T-helper 9 cell (primary cell): ENCODE measurements at places on chromosomes 6 and 20.

DNA sequence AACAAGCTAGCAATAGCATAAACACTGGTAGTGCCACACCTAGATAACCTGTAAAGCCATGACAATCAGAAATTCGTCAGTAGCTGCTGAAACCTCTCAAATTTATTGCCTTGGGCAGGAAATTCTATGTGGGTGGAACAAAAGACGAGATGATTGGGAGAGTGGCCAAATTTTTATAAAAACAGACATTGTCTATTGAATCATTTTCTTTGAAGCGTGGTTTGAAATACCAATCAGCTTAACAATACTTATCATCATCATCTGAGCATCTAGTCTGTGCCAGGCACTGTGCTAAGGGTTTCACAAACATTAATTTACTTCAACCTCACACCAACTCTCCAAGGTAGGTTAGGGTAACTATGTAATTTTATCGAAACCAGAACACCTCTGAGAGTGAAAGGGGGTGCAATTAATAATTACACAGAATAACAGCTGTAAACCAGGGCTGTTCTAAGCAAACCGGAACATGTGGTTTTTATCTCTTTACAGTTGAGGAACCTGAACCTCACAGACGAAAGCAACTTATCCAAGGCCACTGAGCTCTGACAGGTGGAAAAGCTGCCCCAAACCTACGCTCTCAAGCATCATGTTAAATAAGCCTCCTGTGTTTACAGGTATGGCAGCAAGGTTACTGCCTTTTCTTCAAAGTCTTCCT is 43.4 kb downstream of the NHSL1 start:
- no peak for DNase-seq

GRCh38 chr6:139126931-139127330 is 7.9 kb upstream of the HECA start:
- no peak for DNase-seq

DNA sequence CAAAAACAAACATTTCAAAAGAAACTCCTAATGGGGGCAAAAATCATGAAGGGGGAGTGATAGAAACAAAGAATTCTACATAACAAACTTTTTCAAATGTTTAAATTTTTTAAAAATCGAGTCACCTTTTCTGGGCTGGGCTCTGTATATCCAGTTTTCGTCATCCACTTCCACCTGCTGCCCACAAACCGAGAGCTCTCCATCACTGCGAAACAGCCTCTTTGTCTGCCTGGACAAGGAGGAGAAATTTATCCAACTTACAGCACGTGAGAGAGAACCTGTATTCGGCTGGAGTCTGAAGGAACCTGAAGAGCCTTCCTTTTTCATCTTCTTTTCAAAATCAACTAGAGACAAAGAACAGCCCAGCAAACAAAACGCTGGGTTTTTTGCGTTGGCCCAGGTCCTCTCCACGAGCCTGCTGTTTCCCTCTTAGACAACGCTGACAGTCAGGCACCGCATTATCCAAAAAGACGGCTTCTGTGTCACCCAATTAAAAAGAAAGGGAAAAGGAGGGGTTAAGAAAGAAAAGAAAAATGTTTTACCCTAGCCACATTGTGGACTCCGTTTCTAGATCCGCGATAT is 72.4 kb upstream of the NHSL1 start:
- DNase-seq = no peak

DNA sequence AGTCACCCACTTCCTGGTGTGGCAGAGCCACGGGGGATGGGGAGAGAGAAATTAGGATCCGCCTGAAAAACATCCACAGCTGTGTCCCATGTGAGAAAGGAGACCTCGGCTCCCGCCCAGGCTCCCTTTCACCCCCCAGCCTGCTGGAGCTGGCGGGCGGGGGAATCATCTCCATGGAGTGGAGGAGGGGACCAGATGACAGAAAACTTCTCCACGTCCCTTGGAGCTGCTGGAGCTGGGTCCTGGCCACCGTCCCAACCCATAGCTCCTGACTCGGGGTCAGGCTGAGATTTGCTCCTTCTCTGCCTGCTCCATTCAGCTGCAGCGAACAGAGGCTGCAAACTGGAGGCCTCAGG is 113.8 kb downstream of the CEBPB start:
- no peak for DNase-seq

DNA sequence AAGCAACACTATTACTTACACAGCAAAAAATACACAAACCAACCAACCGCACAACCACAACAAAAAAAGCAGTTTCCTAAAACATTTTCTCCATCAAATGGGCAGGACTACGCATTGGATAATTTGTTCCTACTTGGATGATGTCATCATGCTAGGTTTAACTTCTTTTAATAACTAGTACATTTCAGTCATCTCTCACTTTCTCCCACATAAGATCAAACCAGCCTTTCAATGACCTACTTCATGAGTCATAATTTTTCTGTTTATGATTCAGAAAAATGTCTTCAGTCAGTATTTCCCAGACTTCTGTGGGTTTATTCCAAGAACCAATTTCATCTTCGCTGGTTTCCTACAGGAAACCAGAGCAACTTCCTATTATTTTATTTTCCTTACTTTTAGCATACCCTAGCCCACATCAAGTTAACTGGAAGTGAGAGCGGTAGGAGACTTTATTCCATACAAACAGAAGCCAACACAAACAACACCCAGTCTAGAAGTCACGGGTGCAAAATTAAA is 134.2 kb downstream of the GMDS start:
- no peak for DNase-seq

- DNase-seq = no peak
These were observed 178.1 kb upstream of the PDE10A start for GRCh38 chr6:165841153-165841558.

DNA sequence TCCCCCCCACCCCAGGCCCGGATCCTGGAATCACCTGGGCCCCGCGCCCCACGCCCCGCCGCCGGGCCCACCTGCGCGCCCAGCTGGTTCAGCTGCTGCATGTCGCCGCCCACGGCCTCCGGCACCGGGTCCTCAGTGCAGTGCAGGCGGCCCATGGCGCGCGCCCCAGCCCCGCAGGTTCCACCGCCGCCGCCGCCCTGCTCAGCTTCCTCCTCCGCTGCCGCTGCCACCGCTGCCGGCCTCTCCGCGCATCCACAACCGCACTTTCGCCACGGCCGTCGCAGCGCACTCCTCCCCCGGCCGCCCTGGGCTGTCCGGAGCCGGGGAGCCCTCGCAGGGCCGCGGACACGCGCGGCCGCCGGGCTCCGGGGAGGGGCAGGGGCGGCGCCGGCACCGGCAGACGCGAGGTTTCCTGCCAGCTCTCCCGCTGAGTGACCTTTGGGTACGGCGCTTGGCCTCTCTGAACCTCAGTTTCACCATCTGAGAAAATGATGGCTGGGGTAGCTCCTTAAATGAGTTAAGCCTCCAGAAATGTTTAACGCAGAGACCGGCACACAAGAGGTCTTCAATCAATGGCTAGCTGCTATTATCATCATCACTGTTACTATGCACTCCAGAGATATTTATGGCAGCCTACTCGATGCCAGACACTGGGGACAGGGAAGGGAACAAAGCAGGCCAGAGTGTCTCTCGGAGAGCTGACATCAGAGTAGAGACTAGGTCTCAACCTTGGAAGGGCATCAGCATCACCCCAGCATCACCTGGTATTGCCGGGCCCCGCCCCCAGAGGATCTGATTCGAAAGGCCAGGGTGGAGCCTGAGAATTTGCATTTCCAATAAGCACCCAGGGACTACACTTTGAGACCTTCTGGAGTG is at the start of gene COMMD7:
TSS of gene COMMD7 (minus strand) at position 231 of the 876 bp plus-strand sequence. CDS start at position 155, 76 bp downstream.
- peak; percentile 44 for DNase-seq

DNA sequence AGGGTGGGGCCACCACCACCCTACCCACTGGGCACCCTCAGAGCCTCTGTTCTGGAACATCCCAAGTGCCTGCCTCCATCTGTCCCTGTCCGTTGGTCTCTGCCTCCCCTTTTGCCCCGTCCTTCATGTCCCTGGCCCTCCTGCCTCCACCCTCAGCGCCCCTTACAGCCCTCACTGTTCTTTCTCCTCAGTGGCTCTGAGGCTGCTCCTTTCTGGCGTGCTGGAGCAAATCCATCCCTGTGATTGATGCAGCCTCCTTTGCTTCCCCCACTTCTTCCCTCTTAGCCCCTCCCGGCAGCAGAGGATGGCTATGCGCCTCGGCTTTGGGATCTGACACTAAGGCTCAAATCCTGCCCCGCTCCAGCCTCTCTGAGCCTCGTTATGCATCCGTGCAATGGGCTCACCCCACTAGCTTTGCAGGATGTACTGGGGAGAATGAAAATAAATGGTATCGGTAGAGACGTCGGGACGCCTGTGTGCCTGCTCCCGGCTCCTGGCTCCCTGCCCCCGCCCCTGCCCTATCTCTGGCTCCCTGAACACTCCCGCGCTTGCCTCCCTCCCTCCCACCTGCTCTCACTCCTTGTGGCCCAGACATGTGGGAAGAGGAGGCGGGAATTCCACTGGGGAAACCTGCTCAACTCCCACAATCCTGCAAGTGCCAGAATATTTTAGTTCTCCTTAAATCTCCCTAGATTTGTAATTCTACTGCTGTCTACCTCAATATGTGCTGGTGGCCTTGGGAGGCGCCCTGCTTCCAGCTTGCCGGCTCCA is 13.1 kb downstream of the VSTM2L start:
- no peak for DNase-seq

GRCh38 chr6:146056506-146056905 is 27.6 kb downstream of the GRM1 start:
- no peak for DNase-seq

- DNase-seq = no peak
These were observed 168.2 kb downstream of the AKAP7 start for GRCh38 chr6:131303338-131303930.

DNA sequence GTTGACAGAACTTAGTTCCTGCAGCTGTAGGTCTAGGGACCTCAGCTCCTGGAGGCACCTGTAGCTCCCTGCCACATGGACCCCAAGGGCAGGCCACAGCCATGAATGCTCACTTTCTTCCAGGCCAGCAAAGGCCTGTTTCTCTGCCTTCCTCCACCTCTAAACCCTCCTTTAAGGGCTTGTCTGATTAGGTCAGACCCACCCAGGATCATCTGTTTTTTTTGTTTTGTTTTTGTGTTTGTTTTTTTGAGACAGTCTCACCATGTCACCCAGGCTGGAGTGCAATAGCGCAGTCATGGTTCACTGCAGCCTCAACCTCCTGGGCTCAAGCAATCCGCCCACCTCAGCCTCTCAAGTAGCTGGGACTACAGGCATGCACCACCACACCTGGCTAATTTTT is 11.5 kb upstream of the BCAS4 start:
- DNase-seq = no peak

DNA sequence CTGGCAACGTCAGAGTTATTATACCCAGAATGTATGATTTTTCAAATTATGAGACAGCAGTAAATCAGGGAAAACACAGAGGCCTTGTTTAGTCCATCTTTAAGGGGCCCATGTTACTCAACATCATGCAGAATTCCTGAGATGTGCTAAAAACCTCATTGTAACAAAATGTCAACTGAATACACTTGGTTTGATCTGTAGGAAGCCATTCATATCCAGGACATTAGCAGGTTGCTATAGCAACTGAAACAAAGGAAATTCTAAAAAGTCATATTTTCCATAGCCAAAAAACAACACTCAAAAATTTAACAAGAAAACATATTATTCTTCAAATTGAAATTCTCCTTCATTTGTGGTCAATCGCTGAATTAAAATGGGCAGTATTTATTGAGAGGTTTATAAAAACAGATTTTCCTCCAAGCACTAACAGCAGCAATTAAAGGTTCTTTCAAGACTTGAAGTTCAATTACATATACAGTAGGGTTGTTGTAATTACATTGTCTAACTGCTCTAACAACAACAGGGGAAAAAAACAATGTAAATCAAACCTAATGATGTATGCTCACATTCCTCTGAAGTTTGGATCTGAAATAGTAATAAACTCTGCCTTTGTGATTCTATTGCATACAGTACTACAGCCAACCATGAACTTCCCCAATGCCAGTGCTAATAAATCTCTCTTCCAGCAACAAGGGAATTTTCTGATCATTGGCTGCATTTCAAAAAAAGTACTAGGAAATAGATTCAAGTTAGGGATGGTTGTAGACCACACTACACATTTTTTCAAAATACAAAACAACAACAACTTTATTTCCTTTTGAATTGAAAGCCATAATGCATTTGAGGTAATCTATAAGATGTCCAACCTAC is 34.9 kb downstream of the COL12A1 start:
- DNase-seq = no peak

GRCh38 chr20:50759678-50760077 is 28.3 kb downstream of the PARD6B start:
- no peak for DNase-seq

DNA sequence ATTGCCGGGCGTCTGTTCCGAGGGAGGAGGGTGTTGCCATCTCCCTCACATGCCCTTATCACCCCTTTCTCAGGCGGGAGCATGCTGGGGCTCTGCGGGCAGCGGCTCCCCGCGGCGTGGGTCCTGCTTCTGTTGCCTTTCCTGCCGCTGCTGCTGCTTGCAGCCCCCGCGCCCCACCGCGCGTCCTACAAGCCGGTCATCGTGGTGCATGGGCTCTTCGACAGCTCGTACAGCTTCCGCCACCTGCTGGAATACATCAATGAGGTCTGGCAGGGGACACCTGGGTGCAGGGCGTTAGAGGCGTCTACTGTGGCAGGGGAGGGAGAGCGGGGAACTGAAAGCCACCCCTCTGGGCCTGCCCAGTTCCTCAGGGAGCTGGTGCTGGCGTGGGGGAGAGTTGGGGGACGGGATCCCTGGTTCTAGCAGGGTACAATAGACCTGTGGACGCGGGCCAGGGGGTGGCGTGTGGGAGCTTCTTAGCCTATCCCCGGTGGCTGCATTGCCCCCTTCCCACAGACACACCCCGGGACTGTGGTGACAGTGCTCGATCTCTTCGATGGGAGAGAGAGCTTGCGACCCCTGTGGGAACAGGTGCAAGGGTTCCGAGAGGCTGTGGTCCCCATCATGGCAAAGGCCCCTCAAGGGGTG is 697 bp downstream of the PPT2 start:
- DNase-seq = peak; percentile 46

DNA sequence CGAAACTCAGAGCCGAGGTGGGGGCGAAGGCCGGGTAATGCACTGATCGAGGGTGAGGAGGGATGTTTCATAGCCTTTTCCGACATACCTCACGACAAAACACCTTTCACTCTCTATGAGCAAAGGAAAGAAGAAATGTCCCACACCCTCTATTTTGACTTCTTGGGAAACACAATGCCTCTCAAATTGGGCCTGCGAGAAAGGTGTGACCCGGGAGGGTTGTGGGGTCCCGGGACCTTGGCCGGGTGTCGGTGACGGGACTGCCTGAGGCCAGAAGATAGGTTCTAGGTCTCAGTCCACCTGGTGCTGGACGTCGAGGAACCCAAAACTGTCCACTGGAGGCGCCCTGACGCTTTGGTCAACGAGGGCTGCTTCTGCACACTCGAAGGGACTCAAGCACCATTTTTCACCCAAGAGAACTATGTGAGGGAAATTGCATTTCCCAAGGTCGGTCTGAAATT is 41.1 kb upstream of the OSTM1 start:
- no peak for DNase-seq

- DNase-seq = no peak
These were observed 169.1 kb downstream of the MAFB start for GRCh38 chr20:40519918-40520317.

DNA sequence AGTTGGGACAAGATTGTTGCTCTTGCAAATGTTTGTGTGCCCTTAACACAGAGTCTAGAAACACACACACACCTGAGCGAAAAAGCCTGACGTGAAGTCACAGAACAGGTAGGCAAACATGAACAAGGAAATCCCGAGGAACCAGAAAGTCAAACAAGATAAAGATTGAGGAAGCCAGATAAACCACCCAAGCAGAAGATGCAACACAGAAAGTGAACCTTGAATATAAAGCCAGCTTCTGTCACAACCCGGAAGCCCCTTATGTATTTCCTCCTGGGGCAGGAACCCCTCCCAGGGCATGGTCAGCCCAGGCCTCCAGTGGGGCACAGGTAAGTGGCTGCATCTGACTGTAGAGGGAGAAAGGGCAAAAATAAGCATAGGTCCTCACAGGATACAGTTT is 158.2 kb upstream of the SUPT3H start:
- no peak for DNase-seq

GRCh38 chr6:45376310-45377042 is 1.3 kb downstream of the SUPT3H start:
- no peak for DNase-seq
